Activated CD8-positive, alpha-beta memory T cell treated with anti-CD3 and anti-CD28 coated beads for 1 hour (primary cell): ENCODE measurements at places on chromosomes 7 and 10.

- DNase-seq, result no peak
Observed at GRCh38 chr7:504221-505111, 15.2 kb downstream of the PDGFA start.

DNA sequence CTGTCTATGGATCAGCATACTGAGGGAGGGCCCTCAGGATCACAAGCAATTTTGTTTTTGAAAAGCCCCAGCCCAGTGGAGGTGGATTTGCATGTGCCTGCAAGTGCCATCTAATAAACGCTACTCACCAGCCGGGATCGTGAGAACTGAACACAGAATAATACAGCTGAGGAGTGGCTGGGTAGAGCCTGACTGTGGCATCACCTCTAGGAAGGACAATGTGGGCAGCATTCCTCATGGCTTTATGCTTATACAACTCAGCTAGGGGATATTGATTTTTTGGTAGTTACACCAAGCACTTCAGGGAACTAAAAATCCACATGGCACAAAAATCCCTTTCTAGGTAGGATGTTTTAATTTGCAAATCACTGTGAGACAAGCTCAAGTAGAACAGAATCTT lies 72.7 kb upstream of the PALS2 start:
- DNase-seq, result no peak

DNA sequence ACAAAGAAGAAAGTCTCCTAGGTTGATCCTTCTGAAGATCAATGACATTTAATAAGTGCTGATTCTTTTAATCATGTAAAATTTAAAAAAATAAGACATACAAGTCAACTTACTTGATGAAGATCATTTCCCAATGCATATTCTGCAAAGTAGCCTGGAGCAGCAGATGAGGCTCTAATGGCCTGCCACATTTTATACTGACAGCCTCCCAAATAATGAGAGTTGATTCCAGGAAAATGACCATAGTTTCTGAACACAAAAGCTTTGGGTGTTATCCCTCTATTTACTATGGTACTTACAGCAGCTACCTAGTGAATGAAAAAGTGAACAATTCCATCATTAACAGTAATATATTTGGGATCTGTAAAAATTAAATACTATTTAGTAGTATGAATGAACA lies 31.4 kb upstream of the NRCAM start:
- no peak for DNase-seq

GRCh38 chr7:93574646-93575554 lies at the start of gene CALCR:
TSS of gene CALCR (minus strand) at chr7:93574724. CDS start at chr7:93486981, 87,743 bp downstream.
- DNase-seq, result no peak

- DNase-seq, result no peak
Observed at GRCh38 chr7:156005202-156005691, 193.0 kb upstream of the SHH start.

DNA sequence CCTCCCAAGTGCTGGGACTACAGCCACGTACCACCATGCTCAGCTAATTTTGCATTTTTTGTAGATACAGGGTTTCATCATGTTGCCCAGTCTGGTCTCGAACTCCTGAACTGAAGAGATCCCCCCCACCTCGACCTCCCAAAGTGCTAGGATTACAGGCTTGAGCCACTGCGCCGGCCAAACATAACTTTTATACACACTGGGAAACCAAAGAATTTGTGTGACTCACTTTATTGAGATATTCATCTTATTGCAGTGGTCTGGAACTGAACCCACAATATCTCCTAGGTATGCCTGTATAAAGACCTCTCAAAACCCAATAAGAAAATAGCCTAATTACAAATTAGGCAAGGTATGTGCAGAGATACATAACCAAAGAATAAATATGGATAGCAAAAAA lies 182.6 kb upstream of the FEZF1 start:
- no peak for DNase-seq

GRCh38 chr7:41478187-41478586 lies 224.7 kb downstream of the INHBA start:
- DNase-seq, result no peak

DNA sequence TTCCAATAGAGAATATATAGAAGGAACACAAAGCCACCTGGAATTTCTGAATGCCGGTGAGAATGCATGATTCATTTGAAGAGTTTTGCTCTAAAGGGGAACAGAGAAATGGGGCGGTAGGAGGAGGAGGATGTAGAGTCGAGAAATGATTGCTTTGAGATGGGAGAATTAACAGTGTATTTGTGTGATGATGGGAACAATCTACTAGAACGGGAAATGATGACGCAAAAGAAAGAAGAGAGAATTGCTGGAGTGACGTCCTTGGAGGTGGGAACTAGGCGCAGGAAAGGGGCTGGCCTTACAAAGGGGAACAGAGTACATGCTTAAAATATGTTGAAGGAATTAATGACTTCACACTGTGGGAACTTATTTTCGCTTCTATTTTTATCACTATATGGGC lies 188.1 kb downstream of the SDHAF3 start:
- no peak for DNase-seq

DNA sequence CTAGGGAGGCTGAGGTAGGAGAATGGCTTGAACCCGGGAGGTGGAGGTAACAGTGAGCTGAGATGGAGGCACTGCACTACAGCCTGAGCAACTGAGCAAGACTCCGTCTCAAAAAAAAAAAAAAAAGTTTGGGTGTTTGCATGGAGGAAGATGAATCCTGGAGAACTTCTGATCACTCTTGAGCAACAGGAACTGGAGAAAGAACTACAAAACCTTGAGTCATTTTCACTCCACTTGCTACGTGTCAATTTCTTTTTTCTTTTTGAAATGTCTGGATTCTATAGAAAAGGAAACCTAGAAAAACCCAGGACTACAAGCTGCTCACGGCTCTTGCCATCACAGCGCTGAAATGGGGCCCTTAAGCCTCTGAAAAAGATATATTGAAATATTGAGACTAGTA lies 189.6 kb upstream of the NRP1 start:
- no peak for DNase-seq

DNA sequence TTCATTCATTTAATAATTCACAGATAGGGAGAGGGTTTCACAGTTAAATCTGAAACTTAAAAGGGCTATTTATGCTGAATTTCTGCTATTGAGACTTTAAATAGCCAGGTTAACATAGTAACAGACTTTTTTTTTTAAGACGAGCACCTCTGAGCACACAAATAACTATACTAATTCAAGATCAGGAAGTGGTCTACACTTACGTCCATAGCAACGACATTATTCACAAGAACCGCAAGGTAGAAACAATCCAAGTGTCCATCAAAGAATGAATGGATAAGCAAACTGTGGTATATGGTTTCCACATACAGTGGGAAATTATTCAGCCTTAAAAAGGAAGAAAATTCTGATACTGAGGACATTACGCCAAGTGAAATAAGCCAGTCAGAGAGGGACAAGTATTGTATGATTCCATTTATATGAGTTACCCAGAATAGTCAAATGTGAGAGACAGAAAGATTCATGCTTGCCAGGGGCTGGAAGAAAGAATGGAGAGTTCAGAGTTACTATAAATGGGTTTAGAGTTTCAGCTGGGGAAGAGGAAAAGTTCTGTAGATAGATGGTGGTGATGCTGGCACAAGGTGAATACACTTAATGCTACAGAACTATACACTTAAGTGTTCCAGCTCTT lies 140.3 kb upstream of the LAMB4 start:
- DNase-seq, result no peak

DNA sequence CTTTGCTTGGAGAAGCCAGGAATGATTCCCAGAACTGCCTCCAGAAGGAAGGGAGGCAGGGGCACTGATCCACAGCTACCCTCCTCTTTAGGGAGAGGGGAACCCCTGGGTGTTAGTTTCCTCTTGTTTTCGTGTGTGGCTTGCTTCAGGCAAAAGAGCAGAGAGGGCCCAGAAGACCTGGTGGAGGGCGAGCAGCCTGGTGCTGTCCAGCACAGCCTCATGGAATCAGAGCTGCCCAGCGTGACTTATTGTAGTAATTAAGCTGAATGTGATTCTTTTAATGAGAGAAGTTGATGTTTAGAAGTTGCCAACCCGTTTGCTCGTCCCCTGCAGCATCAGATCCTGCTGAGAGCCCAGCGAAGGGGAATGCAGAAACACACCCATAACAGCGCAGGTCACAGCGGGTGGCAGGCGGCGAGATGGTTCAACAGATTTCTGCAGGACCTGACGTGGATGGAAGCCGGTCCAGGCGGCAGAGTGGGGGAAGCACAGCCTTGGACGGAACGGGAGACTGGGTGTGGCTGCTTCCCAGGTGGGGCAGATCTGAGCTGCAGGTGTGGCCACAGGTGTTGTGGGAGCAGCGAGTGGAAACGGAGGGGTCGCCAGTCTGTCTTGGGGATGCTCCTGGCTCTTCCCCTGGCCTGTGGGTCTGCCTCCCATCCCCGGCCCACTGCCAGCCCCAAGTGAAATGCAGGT lies 53.7 kb upstream of the SHH start:
- DNase-seq, result no peak

GRCh38 chr10:126640401-126640800 lies 30.1 kb downstream of the C10orf90 start:
- no peak for DNase-seq

GRCh38 chr7:66964411-66964810 lies 31.0 kb downstream of the SBDS start:
- DNase-seq, result no peak

- no peak for DNase-seq
Observed at GRCh38 chr7:140641524-140642195, 1.0 kb upstream of the DENND2A start.

GRCh38 chr10:124942317-124943169 lies 620 bp downstream of the ZRANB1 start:
- no peak for DNase-seq

GRCh38 chr7:88462799-88463198 lies 156.1 kb upstream of the STEAP4 start:
- no peak for DNase-seq

DNA sequence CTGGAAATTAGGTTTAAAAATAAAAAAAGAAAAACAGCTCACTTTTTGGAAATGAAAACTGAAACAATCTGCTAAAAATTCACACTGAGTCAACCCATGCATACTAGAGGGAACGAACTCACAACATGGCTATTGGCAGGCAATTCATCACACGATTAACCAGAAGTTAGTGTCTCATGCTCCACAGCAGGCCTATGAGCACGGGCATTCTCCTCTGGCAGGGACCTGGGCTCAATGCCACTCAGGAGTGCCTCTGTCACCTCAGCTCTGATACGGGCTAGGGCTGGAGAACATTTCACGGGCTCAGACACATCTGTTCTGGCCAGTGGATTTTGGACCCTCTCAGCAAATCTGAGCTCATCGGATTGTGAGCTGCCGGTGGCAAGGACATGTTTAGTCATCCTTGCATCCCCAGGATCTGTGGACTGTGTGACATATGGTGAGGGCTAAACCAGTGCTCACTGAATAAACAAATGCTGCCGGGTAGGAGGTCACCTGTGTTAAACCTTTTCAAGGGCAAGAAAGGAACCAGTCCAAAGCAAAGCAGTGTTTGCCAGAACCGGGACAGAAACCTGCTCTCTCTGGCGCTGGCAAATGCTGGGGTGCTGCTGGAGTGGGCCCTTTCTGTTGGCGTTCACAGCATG lies 40.1 kb downstream of the POLR3A start:
- no peak for DNase-seq

GRCh38 chr7:137454767-137455166 lies 111.2 kb upstream of the PTN start:
- DNase-seq, result no peak

GRCh38 chr7:156616269-156617202 lies 24.0 kb upstream of the RNF32 start:
- no peak for DNase-seq

DNA sequence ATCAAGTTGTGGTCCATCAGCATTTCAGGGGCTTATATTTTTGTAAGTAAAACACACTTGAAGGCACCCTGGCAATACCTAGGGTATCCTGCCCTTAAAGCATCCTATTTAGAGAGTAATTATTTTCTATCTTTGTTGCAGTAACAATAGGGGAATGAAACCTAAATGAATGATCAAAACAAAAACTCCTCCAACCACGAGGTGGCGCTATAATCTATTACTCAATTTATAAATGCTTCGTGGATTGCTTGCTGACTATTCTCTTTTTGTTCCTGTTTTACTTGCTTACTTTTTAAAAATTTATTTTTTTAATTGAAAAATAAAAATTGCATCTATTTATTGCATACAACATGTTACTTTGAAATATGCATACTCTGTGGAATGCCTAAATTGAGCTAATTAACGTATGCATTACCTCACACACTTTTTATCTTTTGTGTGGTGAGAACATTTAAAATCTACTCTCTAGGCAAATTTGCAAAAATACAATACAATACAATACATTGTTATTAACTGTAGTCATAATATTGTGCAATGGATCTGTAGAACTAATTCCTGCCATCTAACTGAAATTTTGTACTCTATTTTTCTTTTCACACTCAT lies 147.7 kb upstream of the BMPER start:
- no peak for DNase-seq

- DNase-seq, result no peak
Observed at GRCh38 chr7:131354390-131354789, 26.7 kb downstream of the MKLN1 start.

- no peak for DNase-seq
Observed at GRCh38 chr7:74093671-74094223, 10.1 kb downstream of the LIMK1 start.

GRCh38 chr10:33353334-33353733 lies 18.9 kb upstream of the NRP1 start:
- DNase-seq, result no peak

DNA sequence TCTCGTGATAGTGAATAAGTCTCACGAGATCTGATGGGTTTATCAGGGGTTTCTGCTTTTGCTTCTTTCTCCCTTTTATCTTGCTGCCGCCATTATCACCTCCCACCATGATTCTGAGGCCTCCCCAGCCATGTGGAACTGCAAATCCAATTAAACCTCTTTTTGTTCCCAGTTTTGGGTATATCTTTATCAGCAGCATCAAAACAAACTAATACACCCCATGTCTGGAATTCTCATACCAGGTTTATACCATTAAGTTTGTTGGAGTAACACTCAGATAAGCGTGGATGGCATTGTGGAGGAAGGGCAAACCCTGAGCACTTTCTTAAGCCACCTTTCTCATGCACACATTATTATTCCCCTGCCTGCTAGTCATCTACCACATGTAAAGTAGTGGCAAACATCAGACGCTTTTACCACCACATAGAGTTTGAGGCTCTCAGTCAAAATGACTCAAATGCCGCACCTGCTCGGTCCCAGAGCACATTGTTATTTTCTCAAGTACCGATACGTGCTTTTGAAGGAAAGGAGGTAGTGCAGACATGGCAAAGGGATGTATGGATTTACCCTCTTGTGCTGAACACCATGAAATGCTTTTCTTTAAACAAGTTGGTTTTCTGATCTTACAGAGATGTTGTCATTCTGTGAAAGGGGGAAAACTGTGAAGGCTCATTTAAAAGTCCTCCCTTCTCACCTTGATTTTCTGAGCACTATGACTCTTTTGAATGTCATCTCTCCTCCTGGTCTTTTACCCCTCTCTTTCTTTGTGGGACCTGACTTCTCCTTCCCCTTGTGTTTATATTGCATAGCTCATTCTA lies 429.7 kb downstream of the EXOC4 start:
- no peak for DNase-seq

DNA sequence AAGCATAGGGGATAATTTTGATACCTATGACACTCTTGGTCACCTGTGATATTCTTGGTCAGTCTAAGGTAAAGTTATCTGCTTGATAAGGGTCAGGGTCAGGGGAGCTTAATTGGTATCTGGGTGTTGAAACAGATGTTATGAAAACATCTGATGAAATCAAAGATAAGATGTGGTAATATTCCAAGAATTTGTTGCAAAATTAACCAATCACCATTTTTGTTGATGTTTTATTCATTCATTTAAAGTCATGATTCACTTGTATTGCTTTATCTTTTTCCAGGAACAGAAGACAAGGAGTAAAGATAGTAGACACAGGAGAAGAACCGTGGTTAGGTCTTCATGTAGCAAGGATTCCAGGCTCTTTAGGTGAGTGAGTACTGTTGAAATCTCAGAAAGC lies 103.1 kb downstream of the SEMA3C start:
- no peak for DNase-seq
